ENCODE measurements at places on chromosomes 4 and X.

DNA sequence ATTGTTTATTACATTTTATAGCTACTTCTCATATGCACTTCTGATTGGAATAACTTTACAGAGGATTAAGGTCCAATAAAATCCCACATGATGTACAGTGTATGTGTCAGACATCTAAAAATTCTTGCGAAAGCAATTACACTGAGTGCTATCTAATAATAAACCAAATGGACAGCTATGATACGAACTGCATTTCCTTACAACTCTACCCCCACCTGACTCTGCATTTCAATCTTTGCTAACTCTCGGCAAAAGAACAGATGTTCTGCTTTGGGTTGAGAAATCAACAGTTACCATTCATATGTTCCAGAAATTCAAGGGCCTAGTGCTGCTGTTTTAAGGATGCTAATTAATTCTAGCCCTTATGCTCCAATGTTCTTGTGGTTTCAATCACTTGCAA is 287.9 kb upstream of the NOCT start:
- no peak for DNase-seq

GRCh38 chrX:38726612-38727011 is 74.6 kb upstream of the MID1IP1 start:
- no peak for DNase-seq

DNA sequence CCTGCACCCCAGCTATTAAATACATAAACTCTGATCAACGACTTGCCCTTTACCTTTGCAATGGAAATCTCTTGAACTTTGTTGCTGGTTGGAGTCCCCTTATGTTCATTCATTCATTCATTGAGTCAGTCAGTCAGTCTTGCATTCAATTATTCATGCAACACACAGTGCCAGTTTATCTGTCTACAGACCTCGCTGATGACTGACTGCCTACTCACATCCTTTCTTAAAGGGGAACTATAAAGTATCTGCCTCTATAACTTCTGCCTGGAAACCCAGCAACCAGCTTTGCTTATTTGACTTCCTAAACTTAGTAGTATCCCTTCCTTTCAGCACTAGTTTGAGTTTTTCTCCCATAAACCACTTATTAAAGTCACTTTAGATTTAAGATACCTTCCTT is 620.8 kb upstream of the ADGRL3 start:
- no peak for DNase-seq

DNA sequence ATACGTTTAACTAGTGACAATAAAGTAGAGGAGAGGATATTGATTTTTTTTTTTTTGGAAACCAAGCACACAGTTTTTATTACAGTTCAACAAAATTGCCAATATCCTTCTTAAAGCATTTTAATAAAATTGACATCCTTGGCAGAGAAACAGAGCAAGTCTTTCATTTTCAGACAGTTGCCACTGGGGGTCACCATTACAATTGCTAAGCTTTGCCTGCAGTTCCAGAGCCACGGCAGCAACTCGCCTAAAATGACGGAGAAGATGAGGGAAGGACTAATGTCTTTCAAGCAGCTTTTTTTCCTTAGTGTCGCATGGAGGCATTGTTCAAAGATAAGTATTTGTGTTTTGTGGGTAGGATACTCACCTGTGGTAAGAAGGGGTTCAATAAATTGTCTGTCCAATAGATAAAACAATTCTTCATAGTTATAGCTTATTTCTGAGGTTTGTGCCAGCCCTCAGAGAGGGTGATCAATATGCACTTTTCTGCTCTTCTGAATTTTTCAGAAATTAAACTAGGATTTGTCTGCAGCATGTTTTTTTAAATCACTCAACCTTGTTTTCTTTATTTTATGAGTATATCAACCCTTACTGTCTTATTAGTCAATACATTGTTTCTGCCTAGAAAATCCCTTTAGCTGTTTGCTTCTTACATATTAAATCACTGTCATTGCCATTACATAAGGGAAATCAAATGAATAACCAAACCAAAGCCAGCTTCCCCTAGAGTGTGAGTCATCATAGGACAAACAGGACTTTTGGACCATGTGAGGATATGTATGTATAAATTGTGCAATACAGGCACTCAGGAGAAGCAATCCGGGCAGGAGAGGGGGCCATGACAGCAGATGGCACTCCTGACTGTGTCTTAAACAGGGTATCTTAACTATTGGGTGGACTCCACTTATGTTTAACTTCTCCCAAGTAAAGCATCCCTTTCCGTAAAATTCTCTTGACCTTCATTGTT is 508.1 kb upstream of the ARX start:
- DNase-seq: no peak

DNA sequence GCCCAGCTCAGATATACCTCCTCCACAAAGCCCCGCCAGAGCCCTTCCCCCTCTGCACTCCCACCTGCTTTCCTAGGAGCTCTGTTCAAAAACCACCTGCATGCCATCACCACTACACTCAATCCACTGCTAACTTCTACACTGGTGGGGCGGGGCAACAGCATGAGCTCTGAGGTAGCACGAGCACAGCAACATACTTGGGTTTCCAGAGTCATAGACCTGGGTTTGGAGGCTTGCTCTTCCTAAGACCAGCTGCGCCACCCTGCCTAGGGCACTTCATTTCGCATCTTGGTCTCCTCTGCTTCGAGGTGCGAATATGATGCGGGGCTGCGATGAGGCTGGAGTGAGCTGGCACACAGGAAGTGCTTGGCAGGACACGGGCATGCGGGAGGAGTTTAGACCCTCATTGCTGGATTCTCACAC is 3.6 kb downstream of the SASH3 start:
- no peak for DNase-seq

DNA sequence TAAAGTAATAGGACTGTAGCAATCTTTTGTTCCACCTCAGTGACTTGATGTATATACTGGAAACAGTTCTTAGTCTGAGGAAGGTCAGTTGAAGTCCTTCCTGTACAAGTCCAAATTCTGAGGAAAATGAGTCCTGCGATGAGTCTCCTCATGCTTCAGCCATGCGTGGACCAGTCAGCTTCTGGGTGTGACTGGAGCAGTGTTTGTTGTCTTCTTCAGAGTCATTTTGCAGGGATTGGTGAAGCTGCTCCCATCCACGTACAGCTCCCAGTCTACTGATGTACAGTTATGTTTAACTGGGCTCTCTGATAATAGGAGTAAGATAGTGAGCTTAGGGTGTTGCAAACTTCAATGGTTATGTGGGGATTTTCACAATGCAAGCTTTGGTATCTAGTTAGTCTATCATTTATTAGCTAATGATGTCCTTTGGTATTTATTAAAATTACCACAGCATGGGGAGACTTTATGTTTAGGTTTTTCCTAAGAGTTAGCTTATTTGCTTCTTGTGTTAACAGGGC is 3.4 kb downstream of the UGT2B17 start:
- DNase-seq: no peak

DNA sequence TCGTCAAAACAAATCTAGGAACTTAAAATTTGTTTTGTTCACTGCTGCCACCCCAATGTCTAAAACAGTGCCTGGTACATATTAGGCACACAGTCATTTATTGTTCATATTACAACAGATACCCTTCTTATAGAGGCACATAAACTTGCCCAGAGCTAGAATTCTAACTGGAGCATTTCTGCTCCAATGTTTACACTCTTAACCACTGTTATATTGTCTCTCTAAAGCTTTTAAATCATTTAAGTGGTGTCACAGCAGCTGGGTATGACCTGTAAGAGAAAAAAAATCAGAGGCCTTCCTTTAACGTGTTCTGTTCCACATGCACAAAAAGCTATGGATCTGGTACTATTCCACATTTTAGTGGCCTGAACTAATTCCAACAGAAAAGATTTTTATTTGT is 3.0 kb downstream of the UBE2D3 start:
- no peak for DNase-seq

- DNase-seq: no peak
These were observed 37.8 kb upstream of the FRMD7 start for GRCh38 chrX:132165651-132166050.

GRCh38 chr4:151575646-151576045 is 166.7 kb downstream of the FHIP1A start:
- DNase-seq: no peak

GRCh38 chr4:107220976-107221375 is 184.9 kb upstream of the DKK2 start:
- no peak for DNase-seq

- DNase-seq: no peak
These were observed 206.0 kb upstream of the ARHGAP24 start for GRCh38 chr4:85268961-85269360.

DNA sequence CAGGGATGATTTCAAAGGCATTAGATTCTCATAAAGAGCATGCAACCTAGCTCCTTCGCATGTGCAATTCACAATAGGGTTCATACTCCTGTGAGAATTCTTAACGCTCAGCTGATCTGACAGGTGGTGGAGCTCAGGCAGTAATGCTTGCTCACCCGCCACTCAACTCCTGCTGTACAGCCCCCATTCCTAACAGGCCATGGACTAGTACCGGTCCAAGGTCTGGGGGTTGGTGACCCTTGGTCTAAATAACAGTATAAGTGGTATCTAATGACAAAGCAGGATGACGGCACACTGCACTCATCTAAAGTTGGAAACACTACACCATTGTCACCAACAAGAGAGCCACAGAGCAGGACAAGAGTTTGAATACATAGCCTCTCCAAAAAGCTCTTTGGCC is 28.5 kb downstream of the ADGRA3 start:
- no peak for DNase-seq

DNA sequence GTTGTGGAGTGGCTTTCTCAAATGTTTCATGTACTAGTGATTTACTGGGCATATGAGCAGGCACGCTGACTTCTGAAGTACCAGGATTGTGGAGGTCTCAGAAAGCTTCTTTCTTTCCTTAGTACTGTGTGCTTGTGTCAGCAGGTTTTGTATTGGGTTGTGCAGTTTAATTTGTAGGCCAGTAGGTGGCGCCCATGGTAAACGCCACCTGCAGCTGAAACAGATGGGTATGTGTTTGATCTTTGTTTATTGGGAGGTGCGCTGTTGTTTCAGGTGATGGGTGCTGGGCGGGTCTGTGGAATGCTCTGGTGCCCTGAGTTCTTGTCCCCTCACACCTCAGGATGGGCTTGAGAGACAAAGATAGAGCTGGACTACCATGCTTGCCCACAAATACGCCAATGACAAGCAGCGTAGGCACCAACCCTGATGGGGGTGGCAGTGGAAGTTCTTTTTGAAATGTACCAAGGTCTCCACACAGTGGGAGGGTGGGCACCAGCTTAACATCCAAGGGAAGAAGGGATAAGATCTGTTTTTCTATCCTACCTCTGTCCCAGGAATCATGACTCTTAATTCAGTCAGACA is 141.5 kb downstream of the RPS6KA6 start:
- DNase-seq: no peak

DNA sequence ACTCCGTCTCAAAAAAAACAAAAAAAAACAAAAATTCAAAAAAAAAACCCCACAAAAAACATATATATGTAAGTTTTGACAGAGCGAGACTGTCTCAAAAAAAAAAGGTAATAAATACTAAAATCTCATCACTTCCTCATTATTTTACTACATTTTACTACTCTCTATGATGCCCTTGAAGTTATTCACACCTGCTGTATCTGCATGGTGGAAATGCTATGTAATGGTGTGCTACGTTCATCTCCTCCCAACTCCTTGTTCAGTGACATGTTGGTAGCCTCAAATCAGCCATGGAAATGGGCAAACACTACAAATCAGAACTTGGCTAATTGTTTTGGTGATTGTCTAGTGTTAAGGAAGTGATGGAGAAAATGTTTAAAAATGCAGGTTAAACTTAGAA is 11.8 kb downstream of the RPS4X start:
- DNase-seq: no peak

DNA sequence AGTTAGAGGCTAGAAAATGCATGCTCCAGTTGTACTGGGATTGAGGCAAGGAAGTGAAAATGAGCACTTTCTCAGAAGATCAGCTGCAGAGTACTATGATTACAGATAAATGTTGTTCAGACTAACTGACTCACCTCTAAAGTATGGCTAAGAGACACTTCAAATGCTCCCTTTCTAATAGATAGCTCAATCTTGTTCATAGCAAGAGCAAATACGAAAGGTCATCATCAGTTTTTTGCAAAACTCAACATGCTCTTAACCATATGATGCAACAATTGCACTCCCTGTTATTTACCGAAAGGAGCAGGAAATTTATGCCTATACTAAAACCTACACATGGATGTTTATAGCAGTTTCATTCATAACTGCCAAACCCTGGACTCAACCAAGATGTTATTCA is 838.4 kb upstream of the INTU start:
- no peak for DNase-seq

DNA sequence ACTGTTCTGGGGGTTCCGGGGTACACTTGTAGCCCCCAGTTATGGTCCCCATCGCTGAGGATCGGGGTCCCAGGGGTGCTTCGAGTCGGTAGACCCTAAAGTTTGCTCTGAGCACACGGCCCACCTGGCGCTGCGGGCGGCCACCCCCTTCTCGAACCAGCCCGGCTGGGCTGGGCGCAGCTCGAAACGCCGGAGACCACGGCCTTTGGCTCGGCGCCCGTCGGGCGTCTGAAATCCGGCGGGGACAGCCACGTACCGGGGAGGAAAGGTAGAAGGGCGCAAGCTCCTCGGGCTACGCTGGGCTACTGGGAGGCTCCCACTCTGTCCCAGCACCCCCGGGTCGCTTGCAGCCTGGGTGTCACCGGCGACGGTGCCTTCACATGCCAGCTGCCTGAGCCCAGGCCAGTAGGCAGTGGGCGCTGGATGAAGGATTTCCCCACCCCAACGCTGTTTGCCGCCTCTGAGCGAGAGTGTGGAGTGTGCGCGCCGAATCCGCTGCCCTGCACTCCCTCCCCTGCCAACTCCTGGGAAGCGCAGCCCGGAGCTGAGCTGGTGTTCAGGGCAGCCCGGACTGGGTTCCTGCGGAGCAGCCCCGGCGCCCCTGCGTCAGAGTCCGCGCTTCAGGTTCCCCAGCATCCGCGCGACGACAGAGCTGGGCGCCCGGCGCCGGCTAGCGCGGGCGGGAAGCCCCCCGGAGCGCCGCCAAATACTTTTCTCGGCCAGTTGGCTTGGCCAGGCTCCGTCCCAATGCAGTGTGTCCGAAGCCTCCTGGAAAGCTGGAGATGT is 637 bp downstream of the MAMLD1 start:
- DNase-seq: no peak

GRCh38 chr4:673349-674091 is 556 bp downstream of the ATP5ME start:
- DNase-seq: no peak

GRCh38 chr4:16503421-16504100 is 277.3 kb upstream of the TAPT1 start:
- no peak for DNase-seq

DNA sequence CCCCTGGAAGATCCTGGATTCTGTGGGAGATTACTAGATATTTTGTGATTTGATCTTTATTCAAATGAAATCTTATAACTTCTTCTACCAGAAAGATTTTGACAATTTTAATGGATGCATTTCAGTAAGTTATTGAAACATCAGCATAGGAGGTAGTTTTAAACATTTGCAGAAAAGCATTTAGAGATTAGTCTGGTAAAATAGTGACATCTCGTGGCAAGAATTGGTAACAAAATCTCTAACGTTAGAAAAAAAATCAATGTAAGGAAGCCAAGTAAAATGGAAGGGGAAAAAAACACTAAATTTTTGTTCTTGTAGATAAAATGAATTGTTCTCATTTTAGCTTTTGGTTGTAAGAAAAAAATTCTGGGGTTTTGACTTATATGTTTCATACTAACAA is 73.3 kb downstream of the TASL start:
- no peak for DNase-seq

- DNase-seq: no peak
These were observed 317.2 kb downstream of the DHX15 start for GRCh38 chr4:24266951-24267722.

Measured in CD8-positive, alpha-beta memory T cell (primary cell).